ENCODE measurements at places on chromosomes 1 and 21.
A peak's percentile ranks its signal among the peaks of the same experiment; 100 is the strongest.

- DNase-seq, result no peak
Measured at GRCh38 chr1:154151311-154151710, 3.6 kb downstream of the NUP210L start.

DNA sequence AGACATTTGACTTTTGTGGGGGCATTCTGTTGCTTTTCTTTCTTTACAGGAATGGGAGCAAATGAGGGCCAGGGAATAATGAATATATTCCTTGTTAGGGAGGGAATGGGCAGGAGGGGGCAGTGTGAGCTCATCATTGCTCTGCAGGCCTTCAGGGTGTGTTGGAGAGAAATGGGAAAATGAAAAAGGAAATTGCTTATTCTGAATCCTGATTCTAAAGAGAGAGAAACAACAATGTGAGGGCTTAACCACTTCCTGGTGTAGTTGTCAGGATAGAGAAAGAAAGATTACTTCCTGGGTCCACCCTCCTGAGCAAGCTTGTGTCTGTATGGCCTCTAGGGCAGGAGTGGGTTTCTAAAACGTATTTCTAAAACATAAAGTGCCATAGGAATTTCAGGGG, 28.3 kb downstream of the VANGL2 start:
- peak; percentile 27 for DNase-seq

DNA sequence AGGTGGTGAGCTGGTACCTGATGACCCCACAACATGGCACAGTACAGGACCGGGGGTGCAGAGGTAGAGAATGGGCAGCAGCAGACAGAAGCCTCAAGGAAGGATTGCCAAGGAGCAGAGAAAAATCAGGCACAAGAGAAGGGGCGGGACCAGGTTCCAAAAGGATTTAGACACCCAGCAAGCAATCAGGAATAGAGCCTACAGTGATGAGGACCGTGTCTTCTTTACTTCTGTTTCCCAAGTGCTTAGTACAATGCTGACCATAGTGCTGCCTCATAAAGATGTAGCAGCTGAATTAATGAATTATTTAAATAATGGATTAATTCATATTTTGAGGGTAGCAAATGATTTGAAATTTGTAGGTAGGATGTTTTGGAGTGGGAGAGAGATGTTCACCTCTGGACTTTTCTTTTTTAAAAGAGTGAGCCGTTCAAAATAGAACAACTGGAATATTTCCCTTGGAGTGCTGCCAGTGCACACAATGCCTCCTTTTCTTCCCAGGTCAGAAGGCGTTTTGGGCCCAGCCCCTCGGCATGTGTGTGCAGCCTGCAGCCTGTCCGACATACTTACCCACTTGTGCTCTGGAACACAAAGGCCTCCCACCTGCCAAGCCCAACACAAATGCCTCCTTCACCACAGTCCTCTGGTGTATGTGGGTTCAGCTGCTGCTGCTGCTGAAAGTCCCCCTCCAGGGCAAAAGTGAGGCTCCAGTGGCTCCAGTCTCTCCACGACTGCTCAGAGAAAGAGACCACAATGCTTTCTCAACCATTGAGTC, 19.6 kb downstream of the KANK4 start:
- DNase-seq, result no peak

GRCh38 chr1:208149776-208150514, 94.2 kb downstream of the PLXNA2 start:
- no peak for DNase-seq

GRCh38 chr1:199574950-199575349, 452.6 kb upstream of the NR5A2 start:
- DNase-seq, result no peak

GRCh38 chr1:197388801-197389200, 120.7 kb downstream of the CRB1 start:
- no peak for DNase-seq

- no peak for DNase-seq
Measured at GRCh38 chr1:15178571-15179484, 25.3 kb downstream of the TMEM51 start.

DNA sequence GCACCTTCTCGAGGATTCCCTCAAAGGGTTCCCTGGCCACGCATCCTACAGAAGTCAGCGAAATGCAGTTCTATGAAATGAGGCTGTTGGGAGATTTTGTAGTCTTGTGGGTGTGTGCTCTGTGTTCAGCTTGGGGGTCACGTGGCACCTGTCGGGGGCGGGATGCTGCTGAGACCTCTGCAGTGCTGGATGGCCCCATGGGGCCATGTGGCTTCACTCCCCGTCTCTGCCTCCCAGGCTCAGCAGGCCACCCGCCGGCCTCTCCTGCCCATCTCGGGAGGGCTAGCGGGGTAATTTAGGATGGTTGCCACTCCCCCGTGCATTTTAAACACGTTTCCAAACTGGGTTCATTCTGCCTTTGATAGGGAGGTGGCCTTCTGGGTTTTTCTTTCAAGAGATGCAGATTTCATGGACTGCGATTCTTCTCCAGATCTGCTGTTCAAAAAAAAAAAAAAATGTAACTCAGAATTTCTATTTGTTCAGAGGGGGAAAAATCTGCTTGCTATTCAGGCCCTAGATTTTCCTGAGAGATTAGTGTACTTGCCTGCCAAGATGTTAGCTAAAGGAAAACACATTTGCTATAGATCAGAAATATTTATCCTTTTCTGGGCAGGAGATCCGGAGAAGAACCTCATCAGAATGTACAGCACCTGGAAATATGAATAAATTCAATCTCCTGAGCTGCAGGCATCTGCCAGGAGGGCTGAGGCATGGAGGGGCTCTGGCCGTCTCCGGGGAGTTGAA, 277.2 kb upstream of the VAMP3 start:
- no peak for DNase-seq

DNA sequence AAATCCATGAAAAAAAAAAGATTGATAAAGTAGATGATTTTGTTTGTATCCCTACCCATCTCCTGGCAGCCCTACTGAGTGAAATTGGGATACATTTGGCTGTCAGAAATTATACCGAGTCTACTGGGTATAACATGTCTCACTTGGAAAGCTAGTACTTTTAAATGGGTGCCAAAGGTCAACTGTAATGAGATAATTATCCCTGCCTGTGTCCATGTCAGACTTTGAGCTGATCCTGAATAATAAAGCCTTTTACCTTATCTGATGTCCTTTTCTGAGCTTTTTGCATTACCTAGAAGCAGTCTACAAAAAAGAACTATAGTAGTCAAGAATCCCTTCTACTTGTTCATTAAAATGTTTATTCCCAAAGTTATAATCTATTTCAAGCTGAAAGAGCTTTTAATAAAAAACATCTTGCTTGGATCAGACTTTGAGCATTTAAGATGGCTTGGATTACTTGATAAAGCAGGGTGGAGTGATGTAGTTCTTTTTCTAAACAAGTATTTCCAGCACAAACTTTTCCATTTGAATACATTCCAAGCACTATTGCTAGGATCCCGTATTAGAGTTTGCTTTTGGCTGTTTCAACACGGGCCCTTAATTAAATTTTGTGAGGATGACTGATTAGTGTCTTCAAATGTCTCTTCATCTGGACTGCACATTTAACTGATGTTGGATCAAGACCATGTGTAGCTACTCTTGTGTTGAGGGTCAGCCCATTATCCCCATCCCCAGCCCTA, 69.2 kb downstream of the DTL start:
- no peak for DNase-seq

DNA sequence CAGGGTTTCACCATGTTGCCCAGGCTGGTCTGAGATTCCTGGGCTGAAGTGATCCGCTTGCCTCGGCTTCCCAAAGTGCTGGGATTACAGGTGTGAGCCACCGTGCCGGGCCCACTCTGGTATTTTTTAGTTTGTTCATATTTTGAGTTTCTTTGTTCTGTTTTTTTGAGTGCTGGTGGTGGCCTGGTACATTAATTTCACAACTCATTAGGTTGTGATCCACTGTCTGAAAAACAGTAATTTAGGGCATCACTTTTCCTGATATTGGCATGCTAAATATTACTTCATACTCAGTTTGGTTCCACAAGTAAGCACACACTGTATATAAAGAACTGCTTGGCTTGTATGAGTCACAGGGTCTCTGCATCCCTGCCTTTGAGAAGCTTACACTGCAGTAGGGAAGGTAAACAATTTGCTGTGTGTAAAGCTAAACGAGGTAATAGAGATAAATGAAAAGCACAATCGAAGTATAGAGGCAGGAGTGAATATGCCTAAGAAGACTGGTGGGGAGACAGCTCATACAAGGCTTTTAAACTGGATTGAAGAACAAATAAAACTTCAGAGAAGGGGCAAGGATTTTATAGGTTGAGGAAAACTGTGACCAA, 7.7 kb downstream of the SNX27 start:
- no peak for DNase-seq

GRCh38 chr21:22343303-22343702, 1345.1 kb downstream of the NCAM2 start:
- DNase-seq, result no peak

- no peak for DNase-seq
Measured at GRCh38 chr1:12040457-12041051, 21.3 kb downstream of the MIIP start.

- DNase-seq, result no peak
Measured at GRCh38 chr1:82177192-82177591, 376.5 kb downstream of the ADGRL2 start.

GRCh38 chr1:111476761-111477309, 3.1 kb downstream of the C1orf162 start:
- peak; percentile 41 for DNase-seq

- DNase-seq, result no peak
Measured at GRCh38 chr1:158020886-158021620, 27.6 kb downstream of the KIRREL1 start.

- no peak for DNase-seq
Measured at GRCh38 chr1:89624715-89625323, 8.1 kb upstream of the LRRC8C start.

GRCh38 chr1:67383999-67384638, 46.1 kb downstream of the SERBP1 start:
- no peak for DNase-seq

GRCh38 chr1:230379928-230380327, 46.2 kb downstream of the PGBD5 start:
- DNase-seq, result no peak

DNA sequence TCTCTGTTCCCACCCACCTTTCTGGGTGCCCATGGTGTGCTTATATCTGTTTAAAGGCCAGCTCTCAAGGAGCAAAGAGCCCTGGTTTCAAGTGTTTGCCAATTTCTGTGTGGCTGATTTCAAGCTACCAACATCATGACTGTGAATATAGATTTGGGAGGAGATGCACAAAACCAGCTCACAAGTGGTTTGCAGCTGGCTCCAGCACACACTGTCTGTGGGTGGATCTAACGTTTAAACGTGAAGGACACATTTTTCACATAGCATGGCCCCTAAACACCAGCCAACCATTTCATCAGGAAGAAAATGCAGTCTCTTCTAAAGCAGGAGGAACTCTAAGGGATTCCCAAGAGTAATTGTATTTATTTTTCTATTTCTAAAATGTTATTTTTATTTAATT, 65.2 kb downstream of the FCRL5 start:
- DNase-seq, result no peak

DNA sequence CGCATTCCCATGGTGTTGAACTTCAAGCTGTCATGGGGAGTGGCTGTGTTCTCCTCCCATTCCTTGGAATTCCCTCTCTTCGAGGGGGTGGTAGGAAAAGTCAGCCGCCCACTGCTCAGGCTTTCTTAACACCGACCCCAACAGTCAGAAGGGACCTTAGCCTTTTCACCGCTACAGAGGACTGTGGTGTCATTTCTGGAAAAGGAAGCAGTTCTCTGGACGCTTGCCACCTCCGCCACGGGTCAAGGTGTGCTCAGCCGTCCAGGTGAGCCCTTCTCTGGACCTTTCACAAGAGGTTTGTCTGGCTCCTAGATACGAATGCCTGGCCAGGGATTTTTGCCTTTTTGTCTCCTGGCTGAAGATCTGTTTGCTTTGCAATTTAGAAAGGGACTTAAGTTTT, 31.8 kb downstream of the CLIC6 start:
- no peak for DNase-seq

Measured in activated T-cell treated with anti-CD3 and anti-CD28 coated beads, Interleukin-2, amount 50 U/mL, for 72 hours (primary cell).